Activated T-helper 17 cell treated with anti-CD3 and anti-CD28 coated beads, Interleukin-2, amount 50 U/mL, for 72 hours (primary cell): ENCODE measurements at places on chromosomes 6 and 20. TPM values are rescaled to one million over a fixed set of nuclear protein-coding genes. Genes with fewer than 3 reads are reported as not detected.

DNA sequence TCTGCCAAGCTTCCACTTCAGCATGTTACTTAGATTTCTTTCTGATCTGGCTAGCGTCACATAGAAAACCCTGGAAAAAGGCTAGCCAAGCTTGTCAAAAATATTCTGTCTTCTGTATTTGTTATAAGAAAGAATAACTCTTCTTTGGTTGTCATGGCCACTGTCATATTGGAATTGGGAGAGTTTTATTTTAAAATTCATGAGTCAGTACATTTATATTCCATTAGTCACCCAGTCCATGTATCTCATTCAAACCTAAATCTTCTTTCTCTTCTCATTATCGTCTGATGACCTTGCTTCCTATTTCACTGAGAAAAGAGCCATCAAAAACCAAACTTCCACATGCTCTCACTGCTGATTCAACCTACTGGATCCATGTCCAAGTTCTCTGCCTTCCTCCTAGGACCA, 65.7 kb downstream of the EPM2A start:
- ATAC-seq, result no peak

- ATAC-seq, result no peak
These were observed 140.7 kb upstream of the BMP2 start for GRCh38 chr20:6626805-6627204.

- ATAC-seq, result no peak
These were observed 61.4 kb downstream of the SLX4IP start for GRCh38 chr20:10496465-10496864.

- ATAC-seq, result peak; percentile 64
These were observed 48.4 kb upstream of the CDYL start for GRCh38 chr6:4727671-4728435.

NRSN1 gene
- total RNA-seq, result not detected

ARMC2 gene
- total RNA-seq, result 5.7 TPM

HUS1B gene
- total RNA-seq, result 2.4 TPM

SSTR4 gene
- not detected for total RNA-seq
